ENCODE measurements at places on chromosomes 4 and X.
A peak's percentile ranks its signal among the peaks of the same experiment; 100 is the strongest.

GRCh38 chr4:74794382-74795010 is at the start of gene BTC:
BTC (minus strand) TSS chr4:74794523; CDS start chr4:74794325, 198 bp downstream.
- no peak for DNase-seq

DNA sequence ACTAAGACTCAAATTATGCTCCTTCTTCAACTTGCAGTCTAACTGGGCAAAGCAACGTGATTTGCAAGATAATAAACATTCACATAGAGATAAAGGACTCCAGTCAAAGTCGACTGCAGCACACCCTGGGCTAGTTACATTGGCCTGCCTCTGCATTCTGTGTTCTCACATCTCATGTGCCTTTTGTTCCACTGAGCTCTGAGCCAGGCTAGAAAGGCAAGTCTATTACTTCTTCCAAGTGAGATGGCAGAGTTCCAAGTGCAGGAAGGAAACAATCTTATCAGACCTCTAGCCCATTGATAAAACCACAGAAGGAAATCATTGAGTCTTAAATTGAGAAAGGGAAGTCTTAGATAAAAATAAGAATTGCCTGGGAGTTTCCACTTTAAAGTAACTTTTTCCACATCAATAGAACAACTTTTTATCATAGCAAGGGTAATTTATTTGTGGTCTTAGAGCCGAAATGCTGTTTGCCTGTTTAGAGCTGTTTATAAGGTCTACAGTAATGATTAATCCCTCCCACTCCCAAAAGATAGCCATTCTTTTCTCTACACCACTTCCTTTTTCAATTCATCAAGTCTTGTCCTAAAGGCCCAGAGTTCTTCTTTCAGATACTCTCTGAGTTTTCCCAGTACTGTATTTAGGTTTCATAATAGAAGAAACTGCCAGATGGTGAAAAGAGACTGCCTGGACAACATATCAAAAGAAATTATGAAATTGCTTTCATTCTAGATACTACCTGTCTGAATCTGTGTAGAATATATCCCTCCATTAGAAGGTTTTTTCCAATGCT is 200.2 kb downstream of the GUCY2F start:
- no peak for DNase-seq

DNA sequence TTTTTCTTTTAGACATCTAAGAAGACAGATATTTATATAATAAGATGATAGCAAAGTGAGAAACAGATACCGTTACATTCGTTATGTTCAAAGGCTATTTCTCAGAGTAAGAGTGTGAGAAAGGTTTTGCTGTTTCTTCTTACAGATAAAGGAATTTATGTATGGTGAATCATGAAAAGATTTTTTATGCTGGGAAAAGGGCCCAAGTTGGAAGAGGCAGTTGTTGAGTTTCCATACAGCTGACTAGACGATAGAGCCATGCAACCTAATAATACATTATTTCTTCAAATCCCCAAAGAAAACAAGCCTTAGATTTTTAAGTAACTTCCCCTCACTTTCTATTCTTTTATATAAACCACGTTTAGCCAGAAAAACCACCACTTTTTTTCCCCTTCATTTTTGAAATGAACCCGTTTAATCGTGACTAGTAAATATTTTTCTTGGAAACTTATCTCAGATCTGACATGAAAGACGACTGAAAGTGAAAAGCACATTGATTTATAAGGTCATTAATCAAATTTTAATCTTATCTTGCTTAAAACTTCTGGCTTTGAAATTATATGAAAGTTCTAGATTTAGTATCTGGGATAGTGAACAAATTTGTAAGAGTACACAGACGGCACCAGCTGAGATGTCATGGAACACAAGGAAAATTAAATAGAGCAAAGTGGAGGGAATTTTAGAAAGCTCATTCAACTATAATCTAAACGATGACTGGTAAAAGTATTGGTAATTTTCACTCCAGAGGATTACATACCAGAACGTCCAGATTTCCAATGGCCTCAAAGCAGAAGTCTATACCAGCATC is 10.9 kb downstream of the ADH6 start:
- DNase-seq, result no peak

GRCh38 chr4:113221990-113222389 is 172.5 kb downstream of the ANK2 start:
- DNase-seq, result no peak

GRCh38 chr4:102216666-102217065 is 128.6 kb downstream of the SLC39A8 start:
- no peak for DNase-seq

DNA sequence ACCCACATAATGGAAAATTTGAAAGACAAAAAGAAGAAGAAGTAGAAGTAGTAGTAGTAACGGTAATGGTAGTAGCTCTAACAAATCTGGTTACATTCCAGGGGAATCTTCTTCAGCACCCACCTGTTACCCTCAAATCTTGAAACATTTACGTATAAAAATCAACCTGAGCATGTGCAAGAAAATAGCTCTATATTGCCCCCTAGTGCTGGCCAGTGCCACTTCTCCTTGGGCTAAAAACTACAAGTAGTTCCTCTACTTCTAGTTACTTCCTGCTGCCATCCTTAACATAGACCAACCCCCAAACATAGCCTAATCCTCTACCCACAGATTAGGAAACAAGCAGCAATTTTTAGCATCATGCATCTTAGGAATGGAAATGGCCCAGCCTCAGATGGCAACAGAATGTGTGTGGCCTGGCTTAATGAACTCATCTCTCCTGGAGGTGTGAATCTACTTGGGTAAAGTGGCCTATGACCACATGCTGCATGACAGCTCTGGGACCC is 3.1 kb downstream of the PDGFC start:
- peak; percentile 60 for DNase-seq

GRCh38 chrX:134526399-134526798 is 66.4 kb downstream of the HPRT1 start:
- DNase-seq, result no peak

GRCh38 chr4:39706741-39707511 is 9.0 kb downstream of the UBE2K start:
- no peak for DNase-seq

DNA sequence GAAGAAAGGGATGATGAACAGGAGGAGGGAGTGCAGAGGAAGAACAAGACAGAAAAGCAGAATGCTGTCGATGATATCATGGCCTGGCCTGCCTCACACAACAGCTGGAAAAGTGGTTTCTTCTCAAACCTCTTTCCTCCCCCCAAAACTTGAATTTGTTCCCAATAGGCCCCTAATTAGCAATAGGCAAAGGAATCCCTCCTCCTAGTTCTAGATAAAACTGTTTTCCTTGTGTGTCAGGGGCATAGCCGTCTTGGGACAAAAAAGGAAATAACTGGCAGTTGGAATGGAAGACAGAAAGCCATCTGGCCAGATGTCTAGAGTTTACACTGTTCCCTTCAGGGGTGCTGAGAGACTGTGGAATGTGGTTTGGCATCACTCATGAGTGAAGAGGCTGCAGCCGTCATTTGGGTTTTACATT is 177.8 kb upstream of the C1QTNF7 start:
- no peak for DNase-seq

DNA sequence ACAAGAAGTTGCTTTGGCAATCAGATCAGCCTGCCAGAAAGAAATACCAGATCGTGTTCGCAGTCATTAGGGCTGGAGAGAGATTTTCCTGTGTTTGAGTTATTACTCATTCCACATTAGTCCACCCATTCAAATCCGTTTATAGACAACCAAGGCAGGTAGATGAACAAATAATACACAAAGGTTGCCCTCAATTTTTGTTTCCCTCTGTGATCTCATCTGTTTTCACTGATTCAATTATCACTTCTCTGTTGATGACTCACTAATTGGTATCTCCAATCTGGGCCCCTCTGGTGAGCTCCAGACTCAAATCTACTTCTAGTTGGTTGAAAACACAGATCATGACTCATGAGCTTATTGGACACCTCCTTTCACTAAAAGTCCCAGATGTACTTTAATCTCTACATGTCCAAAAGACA is 54.5 kb downstream of the CHM start:
- no peak for DNase-seq

GRCh38 chrX:2700405-2701320 is 9.6 kb downstream of the CD99 start:
- DNase-seq, result no peak

GRCh38 chrX:104806346-104806745 is 240.3 kb downstream of the IL1RAPL2 start:
- DNase-seq, result no peak

GRCh38 chrX:69072486-69073006 is 92.7 kb downstream of the PJA1 start:
- DNase-seq, result no peak

DNA sequence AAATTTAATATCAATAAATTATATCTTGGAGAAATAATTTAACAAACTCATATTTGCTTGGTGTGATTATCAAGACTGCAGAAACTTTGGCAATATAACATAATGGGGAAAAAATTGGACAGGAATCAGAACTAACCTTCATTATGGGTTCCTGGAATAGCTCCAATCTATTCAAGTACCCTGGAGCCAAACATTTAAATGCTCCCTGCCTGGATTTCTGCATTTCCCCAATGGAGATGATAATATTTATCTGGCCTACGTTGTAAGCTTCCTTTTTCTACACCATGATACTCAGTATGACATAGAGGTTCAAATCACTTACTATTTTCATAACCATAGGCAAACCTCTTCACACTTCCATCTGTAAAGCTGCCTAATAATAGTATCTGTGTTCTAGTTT is 326.8 kb downstream of the TRIML1 start:
- no peak for DNase-seq

DNA sequence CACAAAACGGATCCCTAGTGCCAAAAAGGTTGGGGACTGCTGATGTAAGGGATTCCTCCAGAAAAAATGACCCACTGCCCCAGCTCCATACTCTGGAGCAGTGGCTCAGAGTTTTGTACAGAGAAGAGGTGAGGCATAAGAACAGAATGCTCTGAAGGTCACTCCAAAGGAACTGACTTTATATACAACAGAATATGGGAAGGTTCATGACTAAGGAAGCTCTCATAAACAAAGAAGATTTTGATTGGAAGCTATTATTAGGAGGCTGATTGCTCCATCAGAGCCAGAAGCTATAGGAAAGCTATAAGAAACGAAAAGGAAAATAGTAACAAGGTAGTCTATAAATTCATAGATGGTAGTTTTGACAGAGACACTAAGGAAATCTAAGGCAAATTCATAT is 203.1 kb downstream of the SLC7A11 start:
- DNase-seq, result no peak

All from liver (tissue), 10 donors.